Right renal cortex interstitium (tissue), 3 donors: ENCODE measurements at places on chromosomes 5 and 9.

DNA sequence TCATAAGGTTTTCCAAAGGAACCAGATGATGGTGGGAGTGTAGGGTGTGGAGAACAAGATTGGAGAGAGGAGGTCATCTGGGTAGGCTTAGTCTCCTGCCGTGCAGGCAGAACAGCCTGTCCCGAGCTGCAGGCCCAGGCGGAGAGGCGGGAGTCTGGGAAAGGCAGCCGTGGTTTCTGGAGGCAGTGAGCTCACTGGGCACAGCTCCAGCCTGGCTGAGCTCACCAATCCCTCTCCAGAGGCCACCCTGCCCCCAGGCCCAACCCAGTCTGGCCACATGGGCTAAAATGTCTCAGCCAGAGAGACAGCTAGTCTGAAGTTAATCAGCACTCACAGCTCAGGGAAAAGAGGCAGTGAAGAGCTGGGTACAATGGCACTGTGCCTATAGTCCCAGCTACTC is 12.3 kb downstream of the P4HA2 start:
- DNase-seq: no peak

DNA sequence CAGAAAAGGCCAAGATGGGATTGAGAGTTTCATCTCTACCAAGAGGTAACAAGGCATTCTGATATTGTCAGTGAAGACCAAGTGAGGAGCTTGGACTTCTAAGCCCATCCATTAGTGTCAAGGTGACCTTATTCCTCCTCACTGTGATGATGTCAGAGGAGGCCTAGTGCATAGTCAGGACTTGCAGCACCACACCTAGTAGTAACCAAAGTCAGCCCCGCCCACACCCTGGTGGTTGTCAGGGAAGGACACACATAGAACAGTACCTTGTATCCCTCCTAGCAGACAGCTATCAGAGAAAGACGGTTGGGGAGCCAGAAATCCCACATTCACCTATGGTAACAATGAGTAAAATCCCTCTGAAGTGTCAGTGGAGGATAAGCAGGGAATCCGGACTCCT is 111.7 kb downstream of the AP3B1 start:
- no peak for DNase-seq

- DNase-seq: no peak
Observed at GRCh38 chr9:95736891-95737522, 138.5 kb upstream of the ERCC6L2 start.

DNA sequence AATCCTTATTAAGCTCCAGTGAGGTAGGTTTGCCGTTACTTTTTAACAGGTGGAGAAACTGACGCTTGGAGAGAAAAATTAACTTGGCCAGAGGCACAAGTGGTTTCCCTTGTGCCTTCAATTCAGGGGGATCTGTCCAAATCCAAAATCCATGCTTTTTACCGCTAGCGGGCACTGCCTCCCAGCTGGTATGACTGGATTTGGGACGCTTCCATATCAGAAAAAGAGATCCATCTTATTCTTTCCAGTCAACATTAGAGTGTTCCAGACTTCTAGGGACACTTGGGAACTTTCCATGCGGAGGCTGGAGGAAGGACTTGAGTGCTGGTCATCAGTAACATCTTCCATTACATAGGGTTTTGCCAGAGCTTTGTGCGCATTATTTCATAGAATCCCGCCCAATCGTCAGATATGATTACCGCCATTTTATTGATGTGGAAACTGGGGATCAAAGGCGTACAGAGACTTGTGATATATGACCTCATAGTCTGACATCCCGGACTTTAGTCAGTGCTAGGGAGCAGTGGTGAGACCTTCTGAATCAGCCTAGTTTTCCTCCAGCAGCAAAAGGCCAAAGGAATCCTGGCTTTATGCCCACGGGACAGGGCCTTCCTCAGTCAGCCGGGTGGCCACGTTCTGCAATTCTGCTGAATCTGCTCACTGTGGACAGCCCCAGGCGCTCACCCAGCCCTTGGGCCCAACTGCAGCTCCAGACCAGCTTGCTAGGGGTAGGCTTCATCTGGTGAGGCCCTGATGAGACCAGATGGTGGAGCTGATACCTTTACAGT is 1.1 kb upstream of the GNPDA1 start:
- DNase-seq: no peak

DNA sequence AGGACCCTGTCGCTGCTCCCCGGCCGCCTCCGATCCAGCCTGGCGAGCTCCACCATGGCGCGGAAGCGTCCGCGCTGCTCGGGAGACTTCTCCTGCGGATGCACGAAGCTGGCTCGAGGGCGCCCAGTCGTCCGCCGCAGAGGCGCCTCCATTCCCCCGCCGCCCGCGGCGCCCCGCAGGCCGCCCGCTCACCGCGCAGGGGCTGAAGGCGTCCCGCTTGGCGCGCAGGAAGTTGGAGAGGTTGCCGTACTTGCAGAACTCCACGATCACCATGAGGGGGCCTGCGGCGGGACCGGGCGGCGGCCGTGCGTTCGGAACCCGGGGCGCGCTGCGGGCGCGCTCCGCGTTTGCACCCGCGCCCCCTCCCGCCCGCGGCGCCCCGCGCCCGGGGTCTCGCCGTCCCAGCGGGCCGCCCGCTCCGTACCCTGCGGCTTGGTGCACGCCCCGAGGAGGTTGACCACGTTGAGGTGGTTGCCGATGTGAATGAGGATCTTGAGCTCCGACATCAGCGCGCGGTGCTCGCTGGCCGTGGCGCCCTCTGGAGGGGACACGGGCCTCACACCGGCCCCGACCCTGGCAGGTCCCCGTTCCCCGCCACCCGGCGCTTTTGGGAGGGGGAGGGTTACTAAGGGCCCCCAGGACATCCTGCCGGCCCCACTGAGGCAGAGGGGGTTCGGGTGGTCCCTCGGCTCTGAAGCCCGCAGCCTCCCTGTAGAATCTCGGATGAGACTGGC is 27.7 kb upstream of the SCGB3A1 start:
- peak; percentile 25 for DNase-seq

GRCh38 chr9:119216651-119217331 is 152.4 kb downstream of the BRINP1 start:
- peak; percentile 65 for DNase-seq

- no peak for DNase-seq
Observed at GRCh38 chr5:118326481-118327045, 661.8 kb downstream of the DTWD2 start.

- DNase-seq: no peak
Observed at GRCh38 chr9:131087354-131087893, 8.9 kb upstream of the AIF1L start.
